ENCODE measurements at places on chromosomes 7 and 10.

DNA sequence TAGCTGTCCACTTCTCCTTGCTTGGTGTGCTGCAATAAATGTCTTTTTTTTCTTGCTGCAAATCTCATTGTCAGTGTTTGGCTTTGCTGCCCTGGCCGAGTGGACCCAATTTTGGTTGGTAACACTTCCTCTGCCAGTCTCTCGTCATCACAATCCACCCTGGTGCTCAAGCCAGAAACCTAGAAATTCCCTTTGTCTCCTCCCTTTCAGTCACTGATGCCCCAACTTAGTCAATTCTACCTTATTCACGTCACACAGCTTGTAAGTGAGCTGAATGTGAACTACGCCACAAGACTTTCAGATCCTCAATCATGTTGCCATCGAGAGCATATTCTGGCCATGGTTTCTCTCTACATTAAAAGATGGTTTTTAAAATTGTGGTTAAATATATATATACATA, 13.0 kb upstream of the FRA10AC1 start:
- no peak for DNase-seq

DNA sequence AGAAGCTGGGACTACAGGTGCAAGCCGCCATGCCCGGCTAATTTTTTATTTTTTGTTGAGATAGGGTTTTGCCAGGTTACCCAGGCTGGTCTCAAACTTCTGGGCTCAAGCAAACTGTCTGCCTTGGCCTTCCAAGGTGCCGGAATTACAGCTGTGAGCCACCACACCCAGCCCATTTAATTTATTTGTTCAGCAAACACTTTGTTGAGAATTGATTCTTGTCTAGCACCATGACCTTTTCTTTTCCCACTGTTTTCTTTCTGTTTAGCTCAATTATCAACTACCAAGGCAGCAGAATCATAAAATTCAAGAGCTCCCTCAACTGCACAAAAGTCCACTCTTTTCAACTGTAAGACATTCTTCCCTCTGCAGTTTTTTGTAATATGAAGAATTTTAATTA, 47.8 kb upstream of the PARD3 start:
- no peak for DNase-seq

DNA sequence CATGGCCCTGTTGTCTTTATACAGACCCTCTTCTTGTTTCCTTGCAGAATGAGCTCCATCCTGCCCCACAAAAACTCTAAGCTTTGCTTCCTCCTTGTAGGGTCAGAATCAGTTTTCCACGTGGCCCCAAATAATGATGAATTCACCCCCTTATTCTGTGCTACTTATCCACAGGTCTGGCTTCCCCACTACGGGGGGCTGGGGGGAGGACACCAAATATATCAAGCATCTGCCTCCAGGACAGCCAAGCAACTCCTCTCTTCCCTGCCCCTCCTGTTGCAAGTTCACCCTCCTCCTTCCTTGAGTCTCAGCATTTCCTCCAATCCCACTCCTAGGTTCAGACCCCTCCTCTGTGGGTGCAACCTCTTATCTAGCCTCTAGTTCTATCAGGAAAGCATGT, 743.3 kb downstream of the GRID1 start:
- DNase-seq, result peak; percentile 35

DNA sequence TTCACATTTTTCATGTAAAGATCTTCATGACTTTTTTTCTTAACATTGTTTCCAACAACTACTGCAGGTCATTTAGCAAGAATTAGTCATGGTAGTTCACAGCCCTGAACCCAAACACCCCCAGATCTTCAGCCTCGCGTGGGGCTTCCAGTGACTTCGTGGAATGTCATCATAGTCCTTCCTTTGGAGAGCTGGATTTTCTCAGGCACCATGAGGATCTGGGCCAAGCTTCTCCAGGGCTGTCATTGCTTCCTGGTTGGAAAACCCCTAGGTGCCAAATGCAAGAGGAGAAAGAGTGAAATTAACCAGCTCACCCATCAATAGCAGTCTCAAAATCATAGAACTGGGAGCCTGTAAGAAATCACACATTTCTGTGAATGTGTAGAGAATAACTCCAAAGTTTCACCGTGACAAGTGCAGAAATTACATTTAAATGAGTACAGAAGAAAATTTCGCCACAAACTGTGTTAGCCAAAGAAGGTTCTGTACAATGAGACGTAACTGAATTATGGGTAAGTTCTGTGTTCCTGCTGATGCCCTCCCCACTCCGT, 175.4 kb downstream of the CELF2 start:
- no peak for DNase-seq

- no peak for DNase-seq
Measured at GRCh38 chr7:129110258-129110981, 34.1 kb upstream of the TSPAN33 start.

DNA sequence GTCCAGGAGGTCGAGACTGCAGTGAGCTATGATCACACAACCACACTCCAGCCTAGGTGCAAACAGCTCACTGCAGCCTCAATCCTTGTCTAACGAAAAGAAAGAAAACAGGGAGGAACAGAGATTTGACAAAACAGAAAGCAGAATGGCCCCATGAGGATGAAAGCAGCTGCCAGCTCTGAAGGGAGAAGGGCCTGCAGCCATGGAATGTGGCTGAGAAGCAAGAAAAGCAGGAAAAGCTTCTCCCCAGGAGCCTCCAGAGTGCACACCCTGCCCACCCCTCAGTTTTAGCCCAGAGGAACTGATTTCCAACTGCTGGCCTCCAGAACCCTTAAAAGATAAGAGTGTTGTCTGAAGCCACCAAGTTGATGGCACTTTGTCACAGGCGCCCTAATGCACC, 13.0 kb downstream of the ESYT2 start:
- no peak for DNase-seq

DNA sequence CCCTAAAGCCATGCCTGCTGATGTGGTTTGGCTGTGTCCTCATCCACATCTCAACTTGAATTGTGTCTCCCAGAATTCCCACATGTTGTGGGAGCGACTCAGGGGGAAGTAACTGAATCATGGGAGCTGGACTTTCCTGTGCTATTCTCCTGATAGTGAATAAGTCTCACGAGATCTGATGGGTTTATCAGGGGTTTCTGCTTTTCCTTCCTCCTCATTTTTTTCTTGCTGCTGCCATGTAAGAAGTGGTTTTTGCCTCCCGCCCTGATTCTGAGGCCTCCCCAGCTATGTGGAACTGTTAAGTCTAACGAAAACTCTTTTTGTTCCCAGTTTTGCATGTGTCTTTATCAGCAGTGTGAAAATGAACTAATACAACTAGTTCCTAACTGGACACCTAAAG, 11.8 kb downstream of the MACROH2A2 start:
- no peak for DNase-seq

DNA sequence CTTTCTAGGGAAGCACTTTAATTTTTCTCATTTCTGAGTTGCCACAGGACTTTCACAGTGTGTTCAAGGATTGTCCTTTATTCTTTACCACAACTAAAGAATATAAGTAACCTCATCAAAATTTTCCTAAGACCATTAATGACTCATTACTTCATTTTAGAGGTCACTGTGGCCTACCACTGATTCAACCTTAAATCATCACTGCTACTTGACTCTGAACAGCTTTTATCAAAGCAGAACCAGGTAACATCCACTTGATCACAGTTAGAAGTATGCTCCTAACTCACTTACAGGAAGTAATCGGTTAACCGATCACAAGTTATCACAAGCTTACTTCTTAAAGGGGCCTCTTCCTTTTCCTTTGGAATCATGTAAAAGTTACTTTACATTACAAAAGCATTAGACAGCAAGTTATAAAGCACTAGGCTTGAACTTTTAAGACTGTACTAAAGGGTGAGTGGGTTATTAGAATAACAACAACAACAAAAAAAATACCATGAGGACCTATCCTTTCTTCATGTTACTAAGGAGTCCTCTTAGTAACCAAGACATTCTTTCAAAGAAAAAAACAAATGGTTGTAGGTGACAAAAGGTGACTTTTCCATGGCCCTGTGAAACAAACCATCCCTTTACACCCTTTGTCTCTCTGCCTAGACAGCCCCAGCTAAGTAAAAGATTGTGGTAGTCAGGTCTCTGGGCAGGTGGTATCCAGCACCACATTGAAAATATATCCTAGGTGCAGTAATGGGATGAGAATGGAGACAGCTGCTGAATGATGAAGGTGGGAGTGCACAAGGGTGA, 40.0 kb upstream of the PDK4 start:
- DNase-seq, result no peak

DNA sequence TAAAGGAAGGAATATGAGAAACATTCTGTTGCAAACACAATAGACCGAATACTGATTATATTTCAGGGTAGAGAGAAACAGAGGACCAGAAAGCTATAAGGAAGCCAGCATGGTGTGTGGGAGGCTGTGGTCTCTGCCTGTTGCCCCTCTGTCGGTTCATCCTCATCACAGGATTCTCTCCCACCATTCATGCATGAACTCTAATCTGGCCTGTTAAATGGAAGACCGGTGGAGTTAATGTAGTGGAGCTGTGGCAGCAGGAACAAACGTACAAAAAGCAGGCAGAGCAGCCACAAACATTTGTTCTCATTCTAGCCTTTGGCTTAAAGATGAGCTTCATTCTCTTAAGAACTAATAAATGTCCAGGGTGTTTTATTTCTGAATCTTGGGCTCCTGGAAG, 902.4 kb downstream of the LRMDA start:
- DNase-seq, result no peak

Data from right forelimb (tissue), 1 donor.